ENCODE measurements at places on chromosomes 16 and 17. TPM values are rescaled to one million over a fixed set of nuclear protein-coding genes. Genes with fewer than 3 reads are reported as not detected.

DNA sequence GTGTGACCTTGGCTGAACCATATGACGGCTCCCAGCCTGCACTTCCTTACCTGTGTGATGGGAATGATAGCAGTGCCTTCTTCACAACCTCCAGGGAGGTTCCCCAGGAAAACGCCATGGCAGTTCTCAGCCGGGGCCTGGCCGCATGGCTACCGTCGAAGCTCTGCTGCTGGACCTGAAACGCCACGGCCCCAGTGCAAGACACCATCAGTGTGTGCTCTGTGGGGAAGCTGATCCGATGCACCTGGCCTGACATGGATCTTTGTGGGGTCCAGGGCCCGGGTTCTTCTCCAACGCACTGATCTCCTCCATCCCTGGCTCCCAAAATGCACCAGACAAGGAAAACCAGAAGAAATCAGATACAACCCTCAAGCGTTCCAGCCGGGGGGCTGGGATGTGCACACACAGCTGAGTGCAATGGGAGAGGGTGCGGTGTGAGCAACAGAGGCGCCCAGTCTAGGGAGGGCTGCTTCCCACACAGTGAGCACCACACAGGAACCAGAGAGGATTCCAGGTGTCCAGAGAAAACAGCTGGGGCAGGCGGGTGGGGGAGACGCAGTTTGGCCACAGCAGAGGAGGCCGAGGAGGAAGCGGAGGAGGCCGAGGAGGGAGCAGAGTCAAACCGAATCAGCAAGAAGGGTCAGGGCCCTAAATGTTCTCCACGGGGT is 54.3 kb upstream of the ZNF469 start:
- H3K27me3 ChIP-seq, result no peaks in the 10 kb centered on the region
- H3K27ac ChIP-seq, result no peak overlapping the region
- no peaks in the 10 kb centered on the region for H3K36me3 ChIP-seq
- no peak for DNase-seq
- peaks cover 16% of the 10 kb centered on the region for H3K4me1 ChIP-seq

- no peaks in the 10 kb centered on the region for H3K27me3 ChIP-seq
- no peak for DNase-seq
- no peak overlapping the region for H3K4me3 ChIP-seq
- no peak overlapping the region for H3K27ac ChIP-seq
- H3K36me3 ChIP-seq, result peaks cover 75% of the 10 kb centered on the region
Observed at GRCh38 chr17:37219876-37220606, 155.7 kb upstream of the C17orf78 start.

DNA sequence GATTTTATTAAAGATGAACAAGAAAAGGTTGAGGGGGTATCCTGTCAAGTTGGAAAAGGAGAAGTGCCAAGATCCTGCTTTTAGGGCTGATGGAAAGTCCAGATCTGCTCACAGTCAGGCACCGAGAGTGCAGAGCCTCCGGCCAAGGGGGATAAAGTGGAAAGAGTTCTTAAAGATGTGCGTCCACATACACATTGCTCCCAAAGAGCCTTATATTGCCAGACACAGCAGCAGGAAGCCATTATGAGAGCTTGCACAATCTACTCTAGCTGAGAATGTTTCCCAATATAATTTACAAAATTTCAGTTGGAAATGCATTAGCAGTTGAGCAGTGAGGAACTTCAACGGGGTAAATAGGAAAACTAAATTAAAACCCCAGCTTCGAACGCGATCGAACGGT is 95.6 kb downstream of the SALL1 start:
- no peak overlapping the region for H3K4me3 ChIP-seq
- no peaks in the 10 kb centered on the region for H3K36me3 ChIP-seq
- no peaks in the 10 kb centered on the region for H3K4me1 ChIP-seq

GRCh38 chr16:29644973-29645693 is 17.9 kb upstream of the SPN start:
- H3K36me3 ChIP-seq, result no peaks in the 10 kb centered on the region
- no peaks in the 10 kb centered on the region for H3K4me1 ChIP-seq
- no peak for DNase-seq
- no peak overlapping the region for H3K4me3 ChIP-seq
- H3K27me3 ChIP-seq, result no peaks in the 10 kb centered on the region
- H3K27ac ChIP-seq, result no peak overlapping the region

- H3K36me3 ChIP-seq, result peaks cover 21% of the 10 kb centered on the region
- no peak for DNase-seq
- no peaks in the 10 kb centered on the region for H3K27me3 ChIP-seq
Observed at GRCh38 chr16:89565506-89566372, 5.3 kb downstream of the RPL13 start.

DNA sequence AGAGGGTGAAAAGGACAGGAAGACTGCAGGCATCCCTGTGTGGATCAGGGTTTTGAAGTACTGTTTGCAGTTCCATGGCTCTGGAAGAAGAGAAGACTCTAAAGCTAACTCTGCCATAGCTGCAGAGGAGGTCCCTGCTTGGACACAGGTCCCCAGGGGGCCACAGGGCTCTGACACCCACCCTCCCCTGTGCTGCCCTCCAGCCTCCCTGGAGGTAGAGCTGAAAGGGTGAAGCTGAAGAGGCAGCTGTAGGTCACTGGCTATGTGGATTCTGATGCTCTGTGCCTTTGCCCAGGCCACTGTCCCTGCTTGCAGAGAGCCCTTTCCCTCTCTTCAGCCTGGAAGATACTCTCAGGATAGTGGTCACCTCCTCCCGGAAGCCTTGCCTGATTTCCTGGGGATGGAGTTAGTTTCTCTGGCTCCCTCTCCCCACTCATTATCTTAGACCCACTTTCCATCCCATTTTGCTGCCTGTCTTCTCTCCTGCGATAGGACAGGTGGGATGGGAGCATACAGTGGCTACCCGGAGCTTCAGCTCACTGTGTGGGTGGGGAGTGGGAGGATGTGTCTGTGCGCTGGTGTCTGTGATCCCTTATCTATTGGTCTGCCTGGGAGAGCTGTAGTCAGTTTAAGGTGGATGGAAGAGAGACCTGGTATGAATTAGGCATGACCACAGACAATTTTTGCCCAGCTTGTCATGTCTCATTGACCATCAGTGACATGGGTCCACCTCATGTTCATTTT is 89.8 kb upstream of the TMEM97 start:
- no peak overlapping the region for H3K27ac ChIP-seq
- H3K36me3 ChIP-seq, result no peaks in the 10 kb centered on the region
- no peaks in the 10 kb centered on the region for H3K27me3 ChIP-seq
- no peak for DNase-seq

GRCh38 chr17:58005728-58006559 is 1.1 kb downstream of the SRSF1 start:
- peaks cover 49% of the 10 kb centered on the region for H3K36me3 ChIP-seq
- DNase-seq, result no peak
- peaks cover 43% of the 10 kb centered on the region for H3K4me1 ChIP-seq
- H3K27me3 ChIP-seq, result no peaks in the 10 kb centered on the region
- peak overlapping the region; percentile 84 for H3K4me3 ChIP-seq

- H3K27ac ChIP-seq, result no peak overlapping the region
- H3K27me3 ChIP-seq, result no peaks in the 10 kb centered on the region
- no peak overlapping the region for H3K4me3 ChIP-seq
Observed at GRCh38 chr16:22272870-22273650, 24.1 kb upstream of the POLR3E start.

DNA sequence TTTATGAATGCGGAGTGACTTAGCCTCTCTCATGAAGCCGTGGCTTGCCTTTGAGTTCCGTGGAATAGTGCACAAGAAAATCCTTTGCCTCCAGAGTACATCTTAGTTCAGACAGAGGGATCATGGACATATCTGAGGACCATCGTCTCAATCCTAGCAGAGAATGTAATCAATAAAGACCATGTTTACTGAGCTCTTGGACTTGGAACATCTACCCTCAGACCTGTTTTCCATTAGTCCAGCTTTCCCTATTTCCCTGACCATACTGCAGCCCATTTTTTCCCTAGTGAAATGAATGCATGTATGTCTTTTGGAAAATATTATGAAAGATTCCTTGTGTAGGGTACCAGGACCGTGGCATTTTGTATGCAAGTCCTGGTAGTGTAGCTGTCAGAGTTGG is 90.2 kb downstream of the PLCG2 start:
- DNase-seq, result no peak
- no peaks in the 10 kb centered on the region for H3K27me3 ChIP-seq
- H3K4me1 ChIP-seq, result peaks cover 9% of the 10 kb centered on the region

GRCh38 chr17:34435182-34435928 is 72.3 kb upstream of the CCL1 start:
- H3K4me3 ChIP-seq, result no peak overlapping the region
- H3K27ac ChIP-seq, result no peak overlapping the region
- no peaks in the 10 kb centered on the region for H3K27me3 ChIP-seq
- DNase-seq, result no peak
- H3K36me3 ChIP-seq, result no peaks in the 10 kb centered on the region

- H3K4me1 ChIP-seq, result no peaks in the 10 kb centered on the region
- no peaks in the 10 kb centered on the region for H3K27me3 ChIP-seq
- no peak for DNase-seq
- H3K36me3 ChIP-seq, result no peaks in the 10 kb centered on the region
- no peak overlapping the region for H3K4me3 ChIP-seq
Observed at GRCh38 chr16:87166934-87167333, 150.3 kb downstream of the C16orf95 start.

DNA sequence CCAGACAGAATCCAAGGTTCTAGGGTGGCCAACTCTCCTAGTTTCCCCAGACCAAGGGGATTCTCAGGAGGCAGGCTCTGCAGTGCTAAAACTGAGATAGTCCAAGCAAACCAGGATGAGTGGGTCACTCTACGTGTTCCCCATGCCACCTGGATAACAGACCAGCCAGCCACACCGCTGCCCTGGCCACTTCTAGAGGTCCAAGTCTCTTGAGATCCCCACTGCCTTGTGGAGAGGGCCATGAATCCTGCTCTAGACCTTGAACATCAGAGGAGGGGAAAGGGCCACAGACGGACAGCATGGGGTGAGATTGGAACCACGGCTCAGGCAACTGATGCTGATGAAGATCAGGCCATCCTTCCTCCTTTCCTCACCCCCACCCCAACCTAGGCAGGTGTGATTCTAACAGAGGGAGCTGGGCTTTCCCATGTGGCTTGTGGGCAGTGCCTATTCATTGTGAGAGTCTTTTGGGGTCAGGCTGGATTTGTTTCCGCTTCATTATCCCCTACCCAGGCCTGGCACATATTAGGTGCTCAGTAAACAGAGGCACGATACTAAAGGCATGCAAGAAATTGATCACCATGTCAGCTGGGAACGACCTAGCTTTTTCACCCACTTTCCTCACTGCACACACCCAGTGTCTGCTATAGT is 16.8 kb upstream of the TVP23A start:
- no peak for DNase-seq
- H3K27ac ChIP-seq, result no peak overlapping the region
- no peak overlapping the region for H3K4me3 ChIP-seq
- no peaks in the 10 kb centered on the region for H3K27me3 ChIP-seq

DNA sequence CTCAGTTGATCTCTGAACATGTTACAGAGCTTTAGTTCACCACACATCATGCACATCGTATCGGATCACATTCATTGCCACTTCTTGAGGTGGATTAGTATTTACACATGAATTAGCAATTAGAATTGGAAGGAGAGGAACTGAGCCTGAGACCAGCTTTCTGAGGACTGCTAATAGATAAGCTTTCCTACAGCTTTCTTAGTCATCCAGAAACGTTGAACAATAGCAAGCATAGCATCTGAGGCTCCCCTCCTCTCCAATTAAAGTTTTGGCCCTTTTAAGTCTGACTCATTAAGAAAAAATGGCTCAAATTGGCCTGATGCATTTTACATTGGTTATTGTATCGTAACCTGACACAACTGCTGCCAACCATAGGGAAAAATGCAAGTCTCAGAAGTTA is 1130.4 kb downstream of the CDH8 start:
- no peaks in the 10 kb centered on the region for H3K4me1 ChIP-seq
- no peak overlapping the region for H3K4me3 ChIP-seq
- no peak for DNase-seq

DNA sequence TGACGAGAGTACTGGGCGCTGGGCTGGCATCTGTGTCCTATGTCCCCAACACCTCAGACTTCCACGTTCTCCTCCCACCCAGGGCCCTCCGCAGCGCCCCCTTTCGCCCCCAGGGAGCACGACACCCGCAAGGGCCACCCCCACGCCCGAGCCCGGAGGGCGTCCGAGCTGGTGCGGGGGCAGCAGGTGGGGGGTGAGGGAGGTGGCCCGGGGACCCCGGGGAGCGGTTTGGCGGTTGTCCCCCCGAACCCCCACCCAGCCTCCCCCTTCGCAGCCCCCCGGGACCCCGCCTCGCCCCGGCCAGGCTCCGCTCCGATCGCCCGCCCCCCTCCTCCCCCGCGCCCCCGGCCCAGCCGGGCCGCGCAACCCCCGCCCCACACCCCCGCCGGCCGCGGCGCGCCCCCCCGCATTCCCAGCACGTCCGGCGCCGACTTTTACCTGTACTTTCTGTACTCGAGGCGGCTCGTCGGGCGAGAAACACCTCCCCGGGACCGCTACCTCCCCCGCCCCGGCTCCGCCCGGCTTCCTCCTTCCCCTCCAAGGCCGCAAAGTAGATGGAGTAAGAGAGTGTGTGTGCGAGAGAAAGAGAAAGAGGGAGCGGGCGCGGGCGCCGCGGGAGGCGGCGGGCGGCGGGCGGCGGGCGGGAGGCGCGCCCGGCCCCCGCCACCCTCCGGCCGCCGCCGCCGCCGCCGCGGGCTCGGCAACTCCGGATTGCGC is 901 bp downstream of the CDYL2 start:
- no peaks in the 10 kb centered on the region for H3K27me3 ChIP-seq
- no peak for DNase-seq
- peaks cover 13% of the 10 kb centered on the region for H3K4me1 ChIP-seq
- H3K4me3 ChIP-seq, result peak overlapping the region; percentile 56
- no peaks in the 10 kb centered on the region for H3K36me3 ChIP-seq
- no peak overlapping the region for H3K27ac ChIP-seq

DNA sequence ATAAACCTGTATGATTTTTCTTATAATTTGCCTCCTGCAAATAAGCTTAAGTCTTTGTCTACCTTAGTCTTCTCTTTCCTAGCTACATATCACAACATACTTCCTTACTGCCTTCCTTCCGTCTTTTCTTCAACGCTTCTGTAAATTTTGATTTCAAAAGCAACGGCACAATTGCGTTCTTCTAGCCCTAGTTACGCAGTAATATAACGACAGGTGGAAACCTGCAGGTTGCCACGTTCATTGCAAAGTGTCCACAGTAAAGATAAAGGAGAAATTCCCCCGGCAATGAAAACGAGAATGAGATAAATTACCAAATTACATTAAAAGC is 546 bp upstream of the PSMD7 start:
- peaks cover 12% of the 10 kb centered on the region for H3K36me3 ChIP-seq
- H3K4me1 ChIP-seq, result peaks cover 33% of the 10 kb centered on the region
- H3K27me3 ChIP-seq, result no peaks in the 10 kb centered on the region
- H3K4me3 ChIP-seq, result peak overlapping the region; percentile 94
- H3K27ac ChIP-seq, result peak overlapping the region; percentile 91

- no peaks in the 10 kb centered on the region for H3K36me3 ChIP-seq
- no peak overlapping the region for H3K4me3 ChIP-seq
- no peaks in the 10 kb centered on the region for H3K4me1 ChIP-seq
- DNase-seq, result no peak
Observed at GRCh38 chr17:79243603-79243990, 169.0 kb downstream of the ENGASE start.

ST6GALNAC1 gene
- 0.83 TPM for total RNA-seq

BRIP1 gene
- total RNA-seq, result 0.13 TPM

RNF43 gene
- 0.11 TPM for total RNA-seq

ASB16 gene
- total RNA-seq, result 5.4 TPM

UNC45B gene
- 0.23 TPM for total RNA-seq

WNK4 gene
- total RNA-seq, result 0.50 TPM

CA7 gene
- total RNA-seq, result not detected

FOXJ1 gene
- total RNA-seq, result not detected

SLC47A2 gene
- not detected for total RNA-seq

GAS7 gene
- 77.3 TPM for total RNA-seq

Data from esophagus muscularis mucosa (tissue), 4 donors.